ENCODE measurements at places on chromosomes 2 and 18.

DNA sequence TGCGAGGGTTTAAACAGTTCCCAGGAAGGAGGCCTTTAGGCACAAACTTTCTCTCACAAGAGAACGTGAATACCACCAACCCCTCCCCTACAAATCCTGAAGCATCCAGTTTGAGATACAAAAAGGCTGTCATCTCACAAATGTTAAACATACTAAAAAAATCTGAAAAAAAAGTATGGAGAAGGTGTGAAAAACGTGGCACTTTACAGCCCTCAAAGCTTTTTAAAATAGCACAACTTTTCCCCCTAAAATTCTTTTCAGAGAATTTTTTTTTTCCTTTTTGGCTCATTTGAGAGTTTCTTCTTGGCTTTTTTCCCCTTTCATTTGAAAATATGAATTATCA, 10.1 kb downstream of the ZEB2 start:
- no peak for DNase-seq

GRCh38 chr2:58896638-58897037, 655.5 kb upstream of the FANCL start:
- DNase-seq: no peak

GRCh38 chr2:148965623-148966437, 72.7 kb upstream of the LYPD6B start:
- DNase-seq: no peak

DNA sequence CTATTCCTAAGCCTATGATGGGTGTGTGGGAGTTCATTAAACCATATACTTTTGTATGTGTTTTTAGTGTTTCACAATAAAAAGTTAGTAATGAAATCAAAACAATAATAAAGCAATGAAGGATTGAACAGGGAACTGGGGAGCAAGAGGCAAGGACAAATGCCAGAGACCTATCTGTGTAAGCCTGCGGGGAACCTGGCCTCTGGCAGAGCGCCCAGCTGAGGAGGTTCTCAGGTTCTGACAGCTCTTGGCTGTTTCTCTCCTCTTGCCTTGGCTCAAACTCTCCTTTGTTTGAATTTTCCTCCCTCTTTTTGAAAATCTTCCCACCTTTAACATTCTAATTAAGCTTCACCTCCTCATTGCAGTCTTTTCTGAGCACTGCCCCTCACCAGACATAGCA, 200.0 kb upstream of the NCKAP5 start:
- no peak for DNase-seq

- DNase-seq: no peak
Observed at GRCh38 chr2:207734264-207734635, 22.8 kb downstream of the CCNYL1 start.

GRCh38 chr18:79859314-79859713, 61.6 kb downstream of the KCNG2 start:
- no peak for DNase-seq

GRCh38 chr2:72454189-72454588, 306.5 kb upstream of the CYP26B1 start:
- DNase-seq: no peak

GRCh38 chr2:82998781-82999180, 1460.3 kb downstream of the SUCLG1 start:
- no peak for DNase-seq

DNA sequence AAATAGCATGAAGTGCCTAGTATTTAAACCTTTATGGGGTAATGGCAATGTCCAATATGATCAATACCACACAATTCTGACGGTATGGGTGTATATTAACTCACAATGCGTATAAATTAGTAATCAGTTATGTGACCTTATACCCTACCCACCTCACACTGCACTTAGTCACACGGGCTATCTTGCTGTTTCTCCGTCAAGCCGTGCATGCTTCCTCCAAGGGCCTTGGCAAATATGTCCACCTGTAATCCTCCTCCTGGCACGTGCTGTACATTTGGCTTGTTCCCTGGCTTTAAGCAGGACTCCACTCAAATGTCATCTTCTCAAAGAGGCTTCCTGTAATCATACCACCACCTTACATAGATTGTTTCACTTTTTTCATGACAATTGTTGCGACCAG, 12.2 kb downstream of the TNFRSF11A start:
- DNase-seq: no peak

DNA sequence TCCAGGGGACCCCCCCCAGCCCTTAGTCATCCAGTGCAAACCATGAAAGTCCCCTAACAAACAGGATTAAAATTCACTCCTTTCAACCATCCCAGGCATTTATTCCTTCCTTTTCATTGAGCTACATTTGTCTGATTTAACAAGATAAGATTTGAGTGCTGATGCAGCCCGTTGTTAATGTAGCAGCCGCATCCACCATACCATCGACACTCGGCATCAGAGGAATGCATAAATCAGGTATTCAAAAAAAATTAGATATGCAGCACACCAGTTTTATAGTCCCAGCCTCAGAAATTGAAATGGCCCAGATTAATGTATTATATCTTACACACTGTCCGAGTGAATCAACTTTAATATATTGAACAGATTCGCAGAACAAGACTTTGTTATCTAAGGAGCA, 676.5 kb upstream of the FANCL start:
- no peak for DNase-seq

GRCh38 chr18:36772241-36772723, 56.5 kb downstream of the TPGS2 start:
- DNase-seq: no peak

DNA sequence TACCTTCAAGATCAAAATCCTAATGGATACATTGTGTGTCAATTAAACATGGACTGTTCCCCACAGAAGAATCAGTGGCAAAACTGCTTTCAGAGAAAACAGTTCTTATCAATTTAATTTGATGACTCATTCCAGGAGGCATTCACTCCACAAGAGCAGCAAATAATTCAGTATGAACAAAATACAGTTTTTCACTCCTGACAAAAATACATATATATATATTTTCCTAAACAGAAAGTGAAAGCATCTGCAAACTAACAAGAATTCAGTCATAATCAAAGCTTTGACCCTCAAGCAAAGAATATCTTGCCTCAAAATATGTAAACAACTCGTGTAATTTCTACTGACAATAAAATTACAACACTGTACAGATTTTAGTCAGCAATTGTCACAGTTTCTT, 685.1 kb upstream of the SLC8A1 start:
- DNase-seq: no peak

- no peak for DNase-seq
Observed at GRCh38 chr2:17901246-17901645, 22.8 kb downstream of the KCNS3 start.

DNA sequence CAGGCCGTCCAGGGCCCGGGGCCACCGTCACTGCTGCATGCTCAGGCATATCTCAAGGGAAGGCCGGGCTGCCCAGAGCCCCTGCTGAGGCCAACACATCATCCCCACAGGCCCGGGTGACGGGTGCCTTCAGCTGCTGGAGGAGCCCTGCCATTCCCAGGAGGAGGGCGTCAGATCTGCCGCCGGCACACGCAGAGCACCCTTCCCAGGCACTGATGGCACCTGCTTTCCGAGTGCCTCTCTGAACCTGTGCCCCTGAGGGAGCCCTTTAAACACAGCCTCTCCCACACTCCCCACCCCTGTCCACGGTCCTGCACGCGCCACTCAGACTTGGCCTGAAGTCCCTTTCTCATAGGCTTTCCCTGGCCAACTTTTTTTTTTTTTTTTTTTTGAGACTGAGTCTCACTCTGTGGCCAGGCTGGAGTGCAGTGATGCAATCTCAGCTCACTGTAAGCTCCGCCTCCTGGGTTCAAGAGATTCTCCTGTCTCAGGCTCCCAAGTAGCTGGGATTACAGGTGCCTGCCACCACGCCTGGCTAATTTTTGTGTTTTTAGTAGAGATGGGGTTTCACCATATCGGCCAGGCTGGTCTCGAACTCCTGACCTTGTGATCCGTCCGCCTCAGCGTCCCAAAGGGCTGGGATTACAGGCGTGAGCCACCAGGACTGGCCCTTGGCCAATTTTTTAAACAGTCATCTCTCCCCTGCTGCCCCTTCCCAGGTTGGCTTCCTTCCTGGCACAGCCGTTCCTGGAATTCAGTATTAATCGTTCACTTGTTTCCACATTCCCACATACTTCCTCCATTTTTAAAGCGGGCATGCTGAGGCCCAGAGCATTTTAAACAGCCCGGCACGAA, 211.7 kb downstream of the NDUFA10 start:
- DNase-seq: no peak

DNA sequence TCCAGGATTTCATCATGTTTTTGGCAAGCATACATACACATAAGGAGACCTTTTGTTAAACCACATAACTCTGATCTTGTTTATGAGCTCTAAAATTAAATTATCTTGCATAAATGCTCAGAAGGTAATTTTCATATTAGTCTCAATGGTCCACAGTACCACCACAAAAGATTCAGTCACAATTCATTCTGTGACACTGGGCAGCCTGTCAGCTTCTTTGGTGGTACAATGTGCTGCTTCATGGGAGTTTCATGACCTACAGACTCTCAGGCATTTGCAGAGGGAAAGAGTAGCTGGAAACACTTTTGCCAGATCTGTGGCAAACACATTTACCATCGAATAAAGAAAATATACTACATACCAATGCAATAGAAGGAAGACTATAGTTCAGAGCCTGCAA, 51.3 kb upstream of the ZNF397 start:
- DNase-seq: no peak

DNA sequence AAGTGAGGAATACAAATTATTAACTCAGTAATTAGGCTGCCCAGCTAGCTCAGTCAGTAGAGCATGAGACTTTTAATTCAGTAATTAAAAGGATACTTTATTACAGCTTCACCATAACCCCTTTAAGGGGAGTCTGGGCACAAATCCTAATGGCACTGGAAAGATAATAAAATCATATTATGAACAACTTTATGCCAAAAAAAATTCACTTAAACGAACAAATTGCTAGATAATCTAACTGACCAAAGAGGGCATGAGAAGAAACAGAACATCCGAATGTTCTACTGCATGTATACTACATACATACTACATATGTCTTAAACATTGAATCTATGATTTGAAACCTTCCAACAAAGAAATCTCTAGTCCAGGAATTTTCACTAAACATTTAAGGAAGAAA, 159.5 kb downstream of the CYP26B1 start:
- DNase-seq: no peak

Measured in substantia nigra (tissue), 51 donors.